ENCODE measurements at places on chromosomes 5 and 9.
A peak's percentile ranks its signal among the peaks of the same experiment; 100 is the strongest.

DNA sequence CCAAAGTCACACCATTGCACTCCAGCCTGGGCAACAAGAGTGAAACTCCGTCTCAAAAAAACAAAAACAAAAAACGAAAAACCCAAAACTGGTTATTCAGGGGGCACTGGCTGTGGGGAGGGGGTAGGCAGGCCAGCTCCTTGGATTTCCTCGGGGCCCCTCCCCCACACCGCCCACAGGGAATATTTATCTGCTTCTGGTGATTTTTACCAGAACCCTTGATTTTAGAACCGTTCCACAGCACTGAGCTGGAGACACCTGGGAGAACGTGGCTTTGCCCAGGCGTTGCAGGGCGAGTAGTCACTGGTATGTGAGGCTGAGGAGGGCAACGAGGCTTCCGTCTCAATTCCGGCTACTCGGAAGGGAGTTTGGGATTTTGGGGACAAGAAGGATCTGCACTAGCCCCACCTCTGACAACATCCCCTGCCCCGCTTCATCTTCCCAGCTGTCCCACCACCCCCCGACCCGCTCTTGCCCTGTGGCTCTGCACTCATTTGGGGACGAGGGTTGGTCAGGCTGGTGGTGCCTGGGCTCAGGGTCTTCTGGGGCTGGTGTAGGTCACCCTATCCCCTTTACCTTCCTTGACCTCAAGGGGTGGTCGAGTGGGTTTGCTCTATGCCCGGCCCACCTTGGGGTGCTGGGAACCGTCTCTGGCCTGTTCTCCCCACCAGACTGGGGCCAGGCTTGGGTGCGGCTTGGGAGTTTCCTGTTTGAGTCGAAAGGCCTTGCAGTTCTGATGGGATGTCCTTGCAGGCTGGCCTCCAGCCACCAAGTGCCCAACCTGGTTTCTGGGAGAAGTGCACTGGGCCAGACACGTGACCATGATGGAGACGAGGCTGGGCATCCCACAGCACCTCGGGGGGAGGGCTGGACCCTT, 3.5 kb downstream of the AHRR start:
- DNase-seq = no peak

DNA sequence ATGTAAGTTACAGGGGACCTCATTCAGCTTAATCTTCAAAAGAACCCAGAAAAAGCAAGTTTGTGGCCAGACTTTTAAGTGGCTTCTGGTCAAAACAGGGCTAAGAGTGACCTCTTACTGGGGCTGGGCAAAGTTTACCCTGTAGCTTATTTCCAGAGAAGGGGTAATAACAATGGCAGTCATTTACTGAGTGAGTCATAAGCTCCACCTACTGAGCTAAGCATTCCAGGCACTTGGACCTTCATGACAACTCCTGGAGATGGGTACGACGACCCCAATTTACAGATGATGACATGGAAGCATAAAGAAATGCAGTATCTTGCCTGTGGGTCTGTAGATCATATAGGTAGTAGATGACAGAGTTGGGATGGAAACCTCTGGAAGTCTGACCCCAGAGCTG, 4.7 kb upstream of the GPR151 start:
- DNase-seq = no peak

GRCh38 chr9:87551772-87552217, 54.1 kb downstream of the DAPK1 start:
- DNase-seq = no peak

GRCh38 chr9:95870906-95871305, 4.6 kb upstream of the ERCC6L2 start:
- DNase-seq = no peak

- peak; percentile 29 for DNase-seq
These were observed 4.2 kb downstream of the ADAM19 start for GRCh38 chr5:157571357-157571827.

DNA sequence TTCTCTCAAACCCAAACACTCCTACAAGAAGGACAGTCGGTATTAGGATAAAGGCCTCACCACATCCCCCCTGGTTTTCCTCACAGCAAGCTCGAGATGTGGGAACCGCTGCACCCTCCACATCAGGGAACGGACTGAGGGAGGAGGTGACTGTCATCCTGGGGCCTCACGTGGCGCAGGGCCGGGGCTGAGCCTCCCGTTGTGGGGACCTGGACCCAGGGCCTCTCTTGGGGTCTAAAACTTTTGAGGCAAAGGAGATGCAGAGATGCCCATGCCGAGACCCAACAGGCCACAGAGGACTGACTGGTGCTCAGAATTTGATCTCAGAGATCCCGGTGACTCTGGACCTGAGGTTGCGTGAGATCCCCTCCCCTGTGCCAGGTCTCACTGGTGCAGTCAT, 72.7 kb downstream of the MRPL36 start:
- no peak for DNase-seq

- no peak for DNase-seq
These were observed 544.4 kb downstream of the EFNA5 start for GRCh38 chr5:107126341-107126740.

- DNase-seq = peak; percentile 3
These were observed 36.2 kb upstream of the OTULIN start for GRCh38 chr5:14628346-14628745.

- DNase-seq = no peak
These were observed 85.2 kb downstream of the NR3C1 start for GRCh38 chr5:143318270-143318669.

DNA sequence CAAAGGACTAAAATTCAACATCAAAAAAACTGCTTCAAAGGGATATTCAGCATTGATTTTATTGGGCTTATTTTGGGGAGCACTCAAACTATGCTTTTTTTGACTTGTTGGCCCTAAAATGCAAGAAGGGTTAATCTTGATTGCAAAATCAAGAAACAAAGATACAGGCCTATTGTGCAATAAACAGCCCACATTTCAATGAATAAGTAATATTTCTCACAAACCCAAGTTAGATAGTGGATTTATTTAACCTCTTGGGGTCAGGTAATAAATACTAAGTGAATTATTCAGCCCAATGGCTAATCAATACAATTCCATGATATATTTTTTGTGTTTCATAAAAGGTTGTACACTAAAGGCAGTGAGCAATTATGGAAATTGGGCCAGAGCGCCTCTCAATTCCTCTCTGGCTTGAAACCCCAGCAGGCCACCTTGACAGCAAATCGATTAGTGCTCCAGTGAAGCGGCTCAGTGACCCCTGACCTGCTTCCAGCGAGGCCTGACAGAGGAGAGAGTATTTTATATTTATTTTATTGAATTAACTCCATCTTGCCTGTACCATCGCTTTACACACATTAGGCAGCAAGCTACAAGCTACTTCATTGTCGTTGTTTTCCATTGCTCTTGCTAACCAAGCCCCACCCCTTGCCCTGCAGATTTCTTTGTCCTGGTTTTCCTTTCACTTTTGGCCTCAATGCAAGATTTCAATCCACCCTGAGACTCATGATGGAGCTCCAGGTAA, 65.5 kb downstream of the EBF1 start:
- no peak for DNase-seq

DNA sequence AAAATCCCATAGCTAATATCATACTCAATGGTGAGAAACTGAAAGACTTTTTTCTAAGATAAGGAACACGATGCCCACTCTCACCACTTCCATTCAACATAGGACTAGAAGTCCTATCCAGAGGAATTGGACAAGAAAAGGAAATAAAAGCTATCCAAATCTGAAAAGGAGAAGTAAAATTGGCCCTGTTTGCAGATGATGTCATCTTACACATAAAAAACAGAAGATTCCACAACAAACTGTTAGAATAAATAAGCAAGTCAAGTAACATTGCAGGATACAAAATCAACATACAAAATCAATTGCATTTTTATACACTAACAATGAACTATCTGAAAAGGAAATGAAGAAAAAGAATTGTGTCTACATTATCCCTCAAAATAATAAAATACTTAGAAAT, 308.0 kb downstream of the MCTP1 start:
- no peak for DNase-seq

- DNase-seq = no peak
These were observed 49.1 kb downstream of the ARHGAP26 start for GRCh38 chr5:142819292-142819691.

GRCh38 chr5:171757853-171758535, 27.6 kb upstream of the SMIM23 start:
- peak; percentile 6 for DNase-seq

DNA sequence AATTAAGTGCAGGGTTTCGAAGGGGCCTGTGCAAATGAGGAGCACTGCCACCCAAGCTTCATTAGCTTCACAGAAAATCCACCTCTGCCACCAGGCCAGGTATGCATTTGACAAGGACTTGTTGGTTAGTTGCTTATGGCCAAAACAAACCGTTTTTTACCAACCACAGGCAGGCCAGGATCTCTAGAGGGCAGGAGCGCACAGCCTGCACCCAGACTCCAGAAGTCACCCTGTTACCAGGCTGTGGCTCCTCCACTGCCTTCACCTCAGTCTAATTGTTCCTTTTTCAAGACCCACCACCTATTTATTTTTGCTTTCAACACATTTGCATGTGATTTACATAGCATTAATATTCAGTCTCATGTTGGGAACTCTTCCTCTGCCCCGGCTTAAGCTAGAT, 78.3 kb upstream of the HSPA9 start:
- DNase-seq = no peak

All from T1000 (cell line).